ENCODE measurements at places on chromosomes 2 and 18. TPM values are rescaled to one million over a fixed set of nuclear protein-coding genes. Genes with fewer than 3 reads are reported as not detected.
A peak's percentile ranks its signal among the peaks of the same experiment; 100 is the strongest.

DNA sequence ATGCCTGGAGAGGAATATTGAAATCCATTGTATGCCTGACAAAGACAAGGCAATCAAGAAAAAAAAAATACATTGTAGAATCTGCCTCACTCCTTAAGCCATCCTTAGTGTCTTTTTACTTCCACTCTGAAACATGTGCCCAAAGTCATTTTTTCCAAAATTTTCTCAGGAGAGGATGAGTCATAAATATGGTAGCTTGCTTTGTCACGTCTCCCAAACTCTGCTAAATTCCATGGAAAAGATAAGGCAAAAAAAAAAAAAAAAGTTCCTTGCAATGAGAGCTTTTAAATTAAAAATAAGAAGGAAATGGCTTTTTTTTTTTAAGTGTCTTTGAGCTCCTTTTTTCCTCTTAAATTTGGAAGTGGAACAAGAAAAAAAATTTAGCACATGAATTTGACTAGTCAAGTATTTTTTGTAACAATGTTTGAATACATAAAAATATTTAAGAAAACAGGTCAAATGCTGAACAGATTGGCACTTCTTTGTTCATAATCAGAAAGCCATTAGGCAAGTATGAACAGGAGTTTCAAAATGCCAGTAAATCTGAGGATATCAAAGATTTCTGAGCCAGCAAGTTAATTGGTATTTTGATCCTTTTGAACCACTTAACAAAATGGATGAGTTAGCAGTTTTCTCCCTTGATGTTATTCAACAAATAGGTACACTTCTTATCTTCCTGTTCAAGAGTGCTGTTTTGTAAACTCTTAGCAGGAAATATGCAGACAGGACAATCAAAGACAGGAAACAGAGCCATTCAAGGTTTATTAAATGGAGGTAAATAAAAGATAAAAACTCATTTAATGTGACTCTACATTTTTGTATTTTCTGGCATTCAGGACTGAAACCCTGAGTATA, 247.3 kb upstream of the SP5 start:
- no peak for DNase-seq
- H3K4me3 ChIP-seq: no peak overlapping the region
- H3K27ac ChIP-seq: no peak overlapping the region
- no peaks in the 10 kb centered on the region for H3K36me3 ChIP-seq

DNA sequence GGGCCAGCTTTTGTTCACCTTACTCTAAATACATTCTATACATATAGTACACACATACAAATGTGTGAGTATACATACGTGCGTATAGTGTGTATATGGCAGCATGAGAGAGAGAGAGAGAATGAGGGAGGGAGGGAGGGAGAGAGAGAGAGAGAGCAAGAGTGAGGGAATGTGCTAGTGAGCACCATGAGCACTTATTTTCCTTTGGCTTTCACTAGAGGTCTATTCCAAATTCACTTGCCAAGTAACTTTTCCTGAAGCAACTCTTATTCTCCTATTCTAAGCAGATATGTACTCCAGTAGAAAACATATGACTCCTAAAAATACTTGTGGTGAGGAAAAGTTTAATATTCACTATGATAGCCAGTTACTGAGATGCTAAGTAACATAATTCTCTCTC, 85.7 kb downstream of the COBLL1 start:
- peaks cover 8% of the 10 kb centered on the region for H3K4me1 ChIP-seq
- no peak overlapping the region for H3K4me3 ChIP-seq
- H3K27ac ChIP-seq: no peak overlapping the region
- H3K27me3 ChIP-seq: no peaks in the 10 kb centered on the region

GRCh38 chr18:12306752-12307700, 1.0 kb upstream of the TUBB6 start:
- DNase-seq: no peak
- peak overlapping the region; percentile 98 for H3K27ac ChIP-seq

DNA sequence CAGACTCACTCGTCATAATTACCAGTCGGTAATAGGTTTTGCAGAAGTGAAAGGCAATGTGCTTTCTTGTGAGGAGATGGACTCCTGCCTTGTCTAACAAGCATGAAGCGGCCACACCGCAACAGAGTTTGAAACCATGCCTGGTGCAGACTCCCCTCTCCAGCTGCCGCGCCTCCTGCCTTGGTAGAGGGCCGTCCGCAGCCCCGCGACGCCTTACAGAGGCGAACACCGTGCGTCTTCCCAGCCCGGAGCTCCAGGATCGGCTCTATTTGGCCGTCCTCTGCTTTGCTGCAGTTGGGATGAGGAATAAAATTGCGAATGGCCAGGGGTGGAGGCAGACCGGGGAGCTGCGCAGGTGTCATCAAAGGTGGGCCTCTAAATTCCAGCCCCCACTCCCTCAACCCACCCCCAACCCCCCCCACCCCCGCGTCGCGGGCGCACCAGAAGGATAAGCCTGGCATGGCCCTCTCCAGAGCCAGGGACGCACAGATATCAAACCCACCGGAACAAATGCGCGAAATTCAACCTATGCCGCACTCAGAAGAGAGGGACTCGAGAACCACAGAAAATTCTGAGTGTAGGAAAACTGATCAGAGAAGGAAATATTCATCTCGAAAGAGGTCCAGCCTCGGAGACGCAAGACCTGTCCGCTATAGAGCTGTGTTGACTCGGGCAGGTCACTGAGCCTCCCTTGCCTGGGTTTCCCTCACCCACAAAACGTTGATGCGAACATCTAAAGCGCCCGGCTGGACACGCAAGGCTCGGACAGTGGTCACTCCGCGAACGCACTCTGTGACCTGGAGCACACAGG, 1.1 kb downstream of the TRABD2A start:
- H3K27ac ChIP-seq: no peak overlapping the region
- peaks cover 37% of the 10 kb centered on the region for H3K4me1 ChIP-seq
- no peak for DNase-seq
- H3K36me3 ChIP-seq: no peaks in the 10 kb centered on the region

- H3K36me3 ChIP-seq: no peaks in the 10 kb centered on the region
- H3K27me3 ChIP-seq: no peaks in the 10 kb centered on the region
- peaks cover 30% of the 10 kb centered on the region for H3K4me1 ChIP-seq
- peak; percentile 77 for DNase-seq
Measured at GRCh38 chr2:128444121-128444771, 125.6 kb upstream of the HS6ST1 start.

DNA sequence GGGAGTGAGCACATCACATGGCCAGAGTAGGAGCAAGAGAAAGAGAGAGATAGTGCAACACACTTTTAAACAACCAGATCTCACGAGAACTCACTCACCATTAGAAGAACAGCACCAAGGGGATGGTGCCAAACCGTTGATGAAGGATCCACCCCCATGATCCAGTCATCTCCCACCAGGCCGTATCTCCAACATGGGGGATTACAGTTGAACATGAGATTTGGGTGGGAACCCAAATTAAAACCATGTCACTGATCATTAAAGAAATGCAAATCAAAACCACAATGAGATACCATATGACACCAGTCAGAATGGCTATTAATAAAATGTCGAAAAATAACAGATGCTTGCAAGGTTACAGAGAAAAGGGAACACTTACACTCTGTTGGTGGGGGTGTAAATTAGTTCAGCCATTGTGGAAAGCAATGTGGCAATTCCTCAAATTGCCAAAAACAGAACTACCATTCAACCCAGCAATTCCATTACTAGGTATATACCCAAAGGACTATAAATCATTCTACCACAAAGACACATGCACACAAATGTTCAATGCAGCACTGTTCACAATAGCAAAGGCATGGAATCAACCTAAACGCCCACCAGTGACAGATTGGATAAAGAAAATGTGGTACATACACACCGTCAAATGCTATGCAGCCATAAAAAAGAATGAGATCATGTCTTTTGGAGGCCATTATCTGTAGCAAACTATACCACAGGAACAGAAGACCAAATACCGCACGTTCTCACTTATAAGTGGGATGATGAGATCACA, 137.1 kb downstream of the COL6A3 start:
- H3K27me3 ChIP-seq: no peaks in the 10 kb centered on the region
- no peaks in the 10 kb centered on the region for H3K36me3 ChIP-seq
- H3K4me1 ChIP-seq: peaks cover 49% of the 10 kb centered on the region
- DNase-seq: no peak
- H3K27ac ChIP-seq: no peak overlapping the region

DNA sequence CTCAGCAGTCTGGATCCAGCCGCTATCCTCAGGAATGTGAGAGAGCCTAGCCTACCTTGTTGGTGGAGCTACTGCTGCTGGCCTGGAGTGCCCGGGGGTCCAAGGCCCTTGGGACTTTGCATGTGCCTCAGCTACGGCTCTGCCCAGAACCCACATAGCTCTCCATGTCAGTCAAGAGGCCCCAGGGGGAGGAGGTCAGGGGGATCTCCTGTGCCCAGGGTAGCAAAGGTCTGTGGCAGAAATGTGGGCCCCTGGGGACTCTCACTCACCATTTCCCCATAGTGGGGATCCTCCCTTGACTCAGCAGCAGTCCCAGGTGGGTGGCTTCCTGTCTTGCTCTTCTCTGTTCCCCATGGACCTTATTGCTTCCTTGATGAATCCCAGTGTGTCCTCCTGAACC, 342.7 kb upstream of the CHAC2 start:
- no peaks in the 10 kb centered on the region for H3K4me1 ChIP-seq
- H3K27me3 ChIP-seq: peaks cover 13% of the 10 kb centered on the region
- no peak for DNase-seq
- no peaks in the 10 kb centered on the region for H3K36me3 ChIP-seq

DNA sequence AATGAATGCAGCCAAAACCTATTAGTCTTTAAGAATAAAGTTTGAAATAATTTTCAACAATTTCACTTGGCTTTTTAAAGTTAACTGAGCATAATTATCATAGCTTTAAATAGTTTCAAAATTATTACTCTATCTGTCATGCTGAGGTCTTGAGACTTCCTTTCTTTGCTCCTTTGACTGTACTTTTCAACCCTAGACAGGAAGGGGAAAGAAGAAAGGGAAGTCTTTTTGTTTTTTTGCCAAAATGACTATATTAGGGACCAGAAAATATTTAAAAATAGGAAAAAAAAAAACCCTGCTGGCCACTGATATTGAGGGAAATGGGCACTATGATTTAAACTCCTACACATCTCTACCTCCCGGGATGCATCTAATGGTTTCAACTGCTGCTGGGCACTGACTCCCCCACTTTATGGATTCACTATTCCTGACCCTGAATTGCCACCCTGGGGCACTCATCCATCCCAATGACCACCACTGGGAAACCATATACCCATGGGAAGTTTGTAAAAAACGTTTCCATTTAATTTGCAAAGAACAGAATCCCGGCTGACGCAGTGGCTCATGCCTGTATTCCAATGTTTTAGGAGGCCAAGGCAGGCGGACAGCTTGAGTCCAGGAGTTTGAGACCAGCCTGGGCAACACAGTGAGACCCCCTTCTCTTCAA, 50.5 kb downstream of the GAREM1 start:
- H3K27me3 ChIP-seq: peaks cover 4% of the 10 kb centered on the region
- DNase-seq: no peak

The SLC9A2 gene
- not detected for total RNA-seq

The KCNG3 gene
- not detected for total RNA-seq

GRCh38 chr18:68121826-68122225, 593.1 kb downstream of the TMX3 start:
- no peaks in the 10 kb centered on the region for H3K27me3 ChIP-seq
- H3K27ac ChIP-seq: no peak overlapping the region
- no peak overlapping the region for H3K4me3 ChIP-seq
- no peaks in the 10 kb centered on the region for H3K36me3 ChIP-seq

DNA sequence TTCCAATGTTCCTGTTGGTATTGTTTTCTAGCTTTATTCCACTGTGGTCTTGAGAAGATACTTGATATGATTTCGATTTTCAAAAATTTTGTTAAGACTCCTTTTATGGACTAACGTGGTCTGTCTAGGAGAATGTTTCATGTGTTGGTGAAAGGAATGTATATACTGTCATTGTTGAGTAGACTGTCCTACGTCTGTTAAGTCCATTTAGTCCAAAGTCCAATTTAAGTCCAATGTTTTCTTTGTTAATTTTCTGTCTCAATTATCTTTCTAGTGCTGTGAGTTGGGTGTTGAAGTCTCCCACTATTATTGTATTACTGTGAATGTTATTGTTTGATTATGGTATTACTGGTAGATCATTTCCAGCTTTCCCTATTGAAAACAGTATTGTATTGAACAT, 55.8 kb upstream of the TTC27 start:
- H3K27ac ChIP-seq: no peak overlapping the region

DNA sequence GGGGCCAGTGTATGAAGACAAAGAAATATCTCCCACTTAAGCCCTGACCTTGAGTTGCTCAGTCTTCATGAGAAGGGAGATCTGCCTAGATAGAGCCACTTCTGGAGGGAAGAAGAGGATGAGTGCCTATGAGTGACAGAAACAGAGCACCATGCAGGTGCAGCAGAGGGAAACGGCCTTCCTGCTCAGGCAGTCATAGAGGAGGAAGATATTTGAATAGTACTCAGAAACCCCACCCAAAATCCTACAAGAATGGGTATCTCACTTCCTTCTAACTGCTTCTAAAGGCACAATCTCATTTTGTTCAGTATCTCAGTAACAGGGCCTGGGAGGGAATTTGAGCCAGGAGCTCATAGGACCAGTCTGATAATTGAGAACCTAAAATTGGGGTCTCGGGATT, 339.3 kb downstream of the ALK start:
- H3K27me3 ChIP-seq: no peaks in the 10 kb centered on the region
- no peaks in the 10 kb centered on the region for H3K36me3 ChIP-seq
- no peak overlapping the region for H3K27ac ChIP-seq
- H3K4me3 ChIP-seq: no peak overlapping the region
- no peak for DNase-seq

- H3K4me1 ChIP-seq: no peaks in the 10 kb centered on the region
- no peak overlapping the region for H3K4me3 ChIP-seq
- H3K27ac ChIP-seq: no peak overlapping the region
- DNase-seq: no peak
- H3K27me3 ChIP-seq: no peaks in the 10 kb centered on the region
Measured at GRCh38 chr2:133062931-133063665, 393.1 kb upstream of the LYPD1 start.

The TDRD15 gene
- total RNA-seq: not detected

The SULT1C2 gene
- 2.2 TPM for total RNA-seq

DNA sequence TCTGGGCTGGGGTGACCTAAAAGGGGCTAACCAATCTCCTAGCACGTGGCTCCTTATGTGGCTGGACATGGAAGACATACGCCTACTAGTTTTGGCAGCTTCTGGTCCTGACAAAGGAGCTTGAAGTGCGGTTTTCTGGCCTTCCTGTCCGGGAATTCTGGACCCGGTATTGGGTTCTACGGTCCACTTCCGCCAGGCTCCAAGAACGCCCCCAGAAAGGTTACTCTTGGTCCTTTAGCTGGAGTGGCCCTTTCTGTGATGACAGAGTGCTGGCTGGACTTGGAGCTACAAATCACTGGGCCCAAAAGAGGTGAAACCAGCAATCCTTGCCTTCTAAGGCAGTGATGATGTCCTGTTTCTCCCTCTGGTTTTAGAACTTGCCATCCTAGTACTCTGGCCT, 164.2 kb upstream of the EPAS1 start:
- peaks cover 19% of the 10 kb centered on the region for H3K4me1 ChIP-seq
- no peak overlapping the region for H3K27ac ChIP-seq
- H3K4me3 ChIP-seq: no peak overlapping the region

GRCh38 chr2:201349601-201350000, 7.5 kb downstream of the FLACC1 start:
- no peaks in the 10 kb centered on the region for H3K27me3 ChIP-seq
- no peak for DNase-seq

The SIX3 gene
- not detected for total RNA-seq

GRCh38 chr2:76749858-76750257, 772.3 kb downstream of the LRRTM4 start:
- no peaks in the 10 kb centered on the region for H3K4me1 ChIP-seq
- peaks cover 2% of the 10 kb centered on the region for H3K27me3 ChIP-seq
- no peaks in the 10 kb centered on the region for H3K36me3 ChIP-seq
